ENCODE measurements at places on chromosomes 16 and 17.

DNA sequence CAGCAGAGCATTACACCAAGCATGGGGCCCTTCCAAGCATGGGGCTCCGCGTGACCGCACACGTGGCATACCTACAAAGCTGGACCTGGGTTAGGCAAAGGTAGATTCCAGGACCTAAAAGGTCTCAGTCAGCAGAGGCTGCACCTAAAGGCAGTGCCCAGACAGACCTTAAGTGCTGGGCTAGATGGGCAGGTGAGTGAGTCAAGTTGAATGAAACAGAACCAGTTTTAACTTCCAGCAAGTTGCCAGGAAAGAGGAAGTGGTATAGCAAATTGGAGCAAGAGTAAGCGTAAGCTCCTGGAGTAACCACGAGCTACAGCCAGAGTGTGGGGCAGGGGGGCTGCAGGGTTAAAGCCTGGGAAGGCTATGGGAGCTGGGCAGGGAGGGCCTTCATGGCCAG, 49.5 kb downstream of the SRCIN1 start:
- peaks cover 20% of the 10 kb centered on the region for H3K4me1 ChIP-seq
- H3K36me3 ChIP-seq: peaks cover 2% of the 10 kb centered on the region
- H3K27ac ChIP-seq: no peak overlapping the region
- no peak for DNase-seq

GRCh38 chr16:47392081-47392480, 68.8 kb downstream of the ITFG1 start:
- H3K36me3 ChIP-seq: peaks cover 8% of the 10 kb centered on the region
- H3K4me1 ChIP-seq: peaks cover 26% of the 10 kb centered on the region
- no peak overlapping the region for H3K4me3 ChIP-seq
- no peak for DNase-seq
- peak overlapping the region; percentile 33 for H3K27ac ChIP-seq

DNA sequence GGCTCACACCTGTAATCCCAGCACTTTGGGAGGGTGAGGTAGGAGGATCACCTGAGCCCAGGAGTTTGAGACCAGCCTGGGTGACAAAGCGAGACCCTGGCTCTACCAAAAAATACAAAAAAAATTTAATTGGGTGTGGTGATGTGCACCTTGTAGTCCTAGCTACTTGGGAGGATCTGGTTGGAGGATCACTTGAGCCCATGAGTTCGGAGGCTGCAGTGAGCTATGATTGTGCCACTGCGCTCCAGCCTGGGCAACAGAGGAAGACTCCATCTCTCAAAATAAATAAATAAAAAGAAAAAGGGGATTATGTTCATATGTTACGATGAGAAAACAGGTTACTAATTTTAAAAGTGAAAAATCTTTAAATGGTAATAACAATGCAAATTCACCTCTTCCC, 996 bp downstream of the MLKL start:
- no peaks in the 10 kb centered on the region for H3K27me3 ChIP-seq
- H3K4me1 ChIP-seq: peaks cover 54% of the 10 kb centered on the region
- peak overlapping the region; percentile 100 for H3K4me3 ChIP-seq
- H3K36me3 ChIP-seq: peaks cover 11% of the 10 kb centered on the region

GRCh38 chr17:75301502-75302206, 12.4 kb upstream of the SLC25A19 start:
- no peak for DNase-seq
- H3K27ac ChIP-seq: no peak overlapping the region
